ENCODE measurements at places on chromosomes 12 and 14.

DNA sequence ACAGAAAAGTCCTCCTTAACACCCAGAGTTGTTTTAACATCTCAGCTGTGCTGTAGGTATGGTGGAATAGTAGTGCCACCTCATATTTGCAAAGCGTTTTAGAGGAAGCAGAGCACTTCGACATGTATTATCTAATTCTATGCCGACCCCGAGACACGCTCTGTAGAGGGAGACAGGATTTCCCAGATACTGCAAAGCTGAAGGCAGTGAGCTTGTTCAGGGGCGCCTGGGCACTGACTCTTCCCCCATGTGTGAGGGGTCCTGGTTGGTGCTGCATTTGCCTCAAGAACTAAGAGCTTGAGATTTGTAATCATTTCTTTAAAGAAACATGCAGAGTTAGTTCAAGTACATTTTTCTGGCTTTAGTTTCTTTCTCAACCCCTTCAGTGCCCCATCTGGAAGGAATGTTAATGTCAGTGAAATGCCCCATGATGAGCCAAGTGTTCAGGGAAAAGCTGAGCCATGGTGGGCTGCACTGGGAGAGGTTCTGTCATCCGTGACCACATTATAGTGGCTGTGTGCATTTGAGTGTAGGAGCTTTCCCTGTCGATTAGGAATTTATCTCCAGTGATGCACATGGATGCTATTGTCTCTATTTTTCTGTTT is 66.3 kb downstream of the MBIP start:
- no peak for DNase-seq

GRCh38 chr12:130526813-130527212 is 189.1 kb downstream of the PIWIL1 start:
- DNase-seq, result no peak

- DNase-seq, result no peak
Observed at GRCh38 chr14:98955036-98955740, 316.8 kb downstream of the BCL11B start.

- DNase-seq, result no peak
Observed at GRCh38 chr14:22122829-22123560, 449.4 kb upstream of the OR4E1 start.
